ENCODE measurements at places on chromosomes 16 and 17. TPM values are rescaled to one million over a fixed set of nuclear protein-coding genes. Genes with fewer than 3 reads are reported as not detected.

POLR2A gene
- total RNA-seq: 35.3 TPM

GRCh38 chr17:6912110-6913051 lies 80.9 kb upstream of the TEKT1 start:
- no peak for DNase-seq

DNA sequence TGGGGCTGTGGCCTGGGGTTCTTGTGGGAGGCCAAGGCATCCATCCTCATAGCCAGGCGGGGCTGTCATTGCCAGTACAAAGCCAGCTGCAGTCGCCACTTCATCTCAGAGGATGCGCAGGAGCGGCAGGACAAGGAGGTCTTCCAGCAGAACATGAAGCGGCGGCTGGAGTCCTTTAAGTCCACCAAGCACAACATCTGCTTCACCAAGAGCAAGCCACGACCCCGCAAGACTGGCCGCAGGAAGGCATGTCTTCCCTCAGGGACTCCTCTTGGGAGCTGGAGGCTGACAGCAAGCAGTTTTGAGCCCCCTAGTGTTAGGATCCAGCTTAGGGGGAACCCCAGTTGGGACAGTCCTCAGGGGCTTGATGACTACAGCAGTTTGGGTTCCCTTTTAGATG lies 15.1 kb upstream of the PLEKHG4 start:
- no peak for DNase-seq

DNA sequence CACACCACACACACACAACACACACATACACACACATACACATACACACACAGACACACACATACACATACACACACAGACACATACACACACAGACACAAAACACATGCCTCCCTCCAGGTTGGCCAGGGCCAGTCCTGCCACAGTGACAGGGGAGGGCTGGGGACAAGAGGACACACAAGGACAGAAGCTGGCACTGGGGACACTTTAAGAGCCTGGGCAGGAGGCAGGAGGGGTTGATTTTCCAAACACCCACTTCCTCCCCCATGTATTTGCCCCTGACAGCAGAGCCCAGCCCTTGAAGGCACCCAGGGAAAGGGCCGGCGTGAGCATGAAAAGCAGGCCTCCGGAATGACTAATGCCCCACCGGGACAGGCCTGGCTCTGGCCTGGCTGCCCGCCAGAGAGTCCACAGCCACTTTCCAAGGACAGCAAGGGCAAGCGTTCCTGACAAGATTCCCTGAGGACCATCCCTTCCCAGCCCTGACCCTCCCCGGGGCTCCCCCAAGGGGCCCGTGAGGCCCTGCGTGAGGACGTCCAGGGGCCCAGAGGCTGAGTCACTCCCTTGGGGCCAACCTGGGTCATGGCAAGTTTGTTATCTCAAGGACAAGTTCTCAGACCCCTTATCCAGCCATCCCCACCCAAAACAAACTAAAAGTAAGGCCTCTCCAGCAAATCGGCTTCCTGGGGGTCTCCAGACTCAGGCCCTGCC lies 235.6 kb downstream of the ZNF423 start:
- DNase-seq: no peak

TEKT5 gene
- not detected for total RNA-seq

- DNase-seq: no peak
Observed at GRCh38 chr16:74997042-74997491, 1.8 kb upstream of the ZNRF1 start.

ABCA10 gene
- 7.2 TPM for total RNA-seq

GGT6 gene
- total RNA-seq: not detected

GRCh38 chr17:76594690-76595089 lies 9.0 kb upstream of the ST6GALNAC2 start:
- no peak for DNase-seq

DNA sequence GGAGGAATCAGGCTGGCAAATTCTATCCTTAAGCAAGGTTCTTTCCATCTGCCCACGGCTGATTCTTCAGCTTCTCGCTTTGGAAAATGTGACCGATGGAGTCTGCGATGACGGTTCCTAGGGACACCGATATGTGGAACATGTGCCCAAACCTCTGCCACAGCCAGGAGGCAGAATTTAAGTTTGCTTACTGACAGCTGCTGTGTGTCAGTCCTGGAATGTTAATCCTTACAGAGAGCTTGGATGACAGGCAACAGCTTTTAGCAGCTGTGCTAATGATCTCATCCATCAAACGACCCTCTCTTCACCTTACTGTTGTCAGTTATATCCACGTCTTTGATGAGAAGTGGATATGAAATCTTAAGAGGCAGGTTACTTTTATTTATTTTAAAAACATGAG lies 11.4 kb upstream of the MYH13 start:
- DNase-seq: no peak

GRCh38 chr16:51167170-51167895 lies 16.3 kb upstream of the SALL1 start:
- DNase-seq: no peak

DNA sequence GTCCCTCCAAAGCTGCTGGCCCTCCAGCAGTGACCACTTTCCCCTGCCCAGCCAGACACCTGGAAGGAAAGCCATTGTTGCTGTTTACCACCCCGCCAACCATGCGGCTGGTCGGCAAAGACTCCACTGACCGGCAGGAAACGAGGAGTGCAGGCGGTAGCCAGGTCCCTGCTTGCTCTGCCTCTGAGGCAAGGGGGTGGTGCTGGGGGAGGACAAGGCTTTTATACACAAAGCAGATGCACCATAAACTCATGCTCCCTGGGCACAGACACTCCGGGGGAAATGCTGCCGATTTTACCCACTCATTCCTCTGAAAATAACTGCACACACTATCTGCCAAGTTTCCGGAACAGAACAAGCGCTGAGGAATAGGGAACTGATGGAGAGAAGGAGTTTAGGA lies 62.8 kb upstream of the GRIN2A start:
- DNase-seq: no peak

DNA sequence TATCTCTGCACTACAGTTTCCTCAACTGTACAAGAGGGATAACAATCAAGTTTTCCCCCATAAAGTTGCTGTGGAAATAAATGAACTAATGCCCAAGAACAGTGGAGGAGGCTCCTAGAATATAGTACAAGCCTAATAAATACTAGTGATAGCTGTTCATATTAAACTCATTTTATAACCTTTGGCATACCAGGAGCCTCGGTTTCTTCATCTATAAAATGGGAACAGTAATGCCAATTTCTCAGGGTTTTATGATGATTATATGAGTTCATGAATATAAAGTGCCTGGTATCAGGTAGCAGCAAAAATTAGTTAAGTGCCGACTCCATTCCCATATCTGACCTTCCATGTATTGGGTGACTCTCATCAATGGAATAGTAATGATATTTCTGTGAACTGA lies 311.1 kb upstream of the MAF start:
- no peak for DNase-seq

FA2H gene
- total RNA-seq: 0.98 TPM

BIRC5 gene
- total RNA-seq: 138 TPM

CACNG4 gene
- 0.49 TPM for total RNA-seq

DNA sequence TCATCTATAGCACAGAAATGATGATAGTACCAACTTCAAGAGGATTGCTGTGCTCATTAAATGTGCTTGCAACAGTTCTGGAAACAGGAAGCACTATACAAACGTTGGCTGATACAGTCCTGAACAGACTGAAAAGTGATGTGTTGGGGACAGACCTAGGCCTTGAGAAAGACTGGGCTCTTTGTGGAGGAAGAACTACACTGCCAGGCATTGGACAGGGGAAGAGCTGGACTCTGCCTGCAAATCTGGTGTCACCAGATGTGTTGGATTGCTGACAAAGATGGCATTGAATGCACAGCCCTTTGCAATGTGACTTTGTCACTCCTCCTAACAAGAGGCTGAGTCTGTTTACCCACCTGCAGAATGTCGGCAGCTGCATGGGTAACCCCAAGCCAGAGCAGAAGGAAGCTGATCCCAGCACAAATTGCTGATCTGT lies 12.4 kb upstream of the ST6GALNAC2 start:
- no peak for DNase-seq

GRCh38 chr16:1545044-1546040 lies 11.9 kb downstream of the TMEM204 start:
- DNase-seq: no peak

- no peak for DNase-seq
Observed at GRCh38 chr17:73782641-73783381, 138.6 kb upstream of the SDK2 start.

DNA sequence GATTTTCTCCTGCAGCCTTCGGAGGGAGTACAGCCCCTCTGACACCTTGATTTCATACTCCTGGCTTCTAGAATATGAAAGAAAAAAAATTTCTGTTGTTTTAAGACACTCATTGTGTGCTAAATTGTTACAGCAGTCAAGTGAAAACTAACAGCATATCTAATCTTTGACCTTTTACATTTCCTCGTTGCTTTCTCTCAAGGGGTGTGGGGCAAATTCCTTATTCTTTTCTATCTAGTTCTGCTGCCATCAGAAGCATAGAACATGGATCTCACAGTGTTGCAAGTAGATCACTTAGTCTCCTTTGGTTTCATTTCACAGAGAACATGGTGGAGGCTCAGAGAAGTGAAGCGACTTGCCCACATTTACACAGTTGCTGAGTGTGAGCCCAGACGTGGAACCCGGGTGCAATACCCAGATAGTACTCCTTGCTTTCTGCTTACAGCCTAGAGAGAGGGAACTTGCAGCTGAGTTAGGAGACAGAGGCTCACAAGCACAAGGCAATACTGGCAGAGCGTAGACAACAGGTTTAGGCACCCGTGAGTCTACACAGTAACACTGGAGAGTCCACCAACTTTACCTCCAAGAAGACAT lies 28.7 kb upstream of the MMD start:
- no peak for DNase-seq

HIGD1B gene
- total RNA-seq: not detected

SPN gene
- total RNA-seq: not detected

DNA sequence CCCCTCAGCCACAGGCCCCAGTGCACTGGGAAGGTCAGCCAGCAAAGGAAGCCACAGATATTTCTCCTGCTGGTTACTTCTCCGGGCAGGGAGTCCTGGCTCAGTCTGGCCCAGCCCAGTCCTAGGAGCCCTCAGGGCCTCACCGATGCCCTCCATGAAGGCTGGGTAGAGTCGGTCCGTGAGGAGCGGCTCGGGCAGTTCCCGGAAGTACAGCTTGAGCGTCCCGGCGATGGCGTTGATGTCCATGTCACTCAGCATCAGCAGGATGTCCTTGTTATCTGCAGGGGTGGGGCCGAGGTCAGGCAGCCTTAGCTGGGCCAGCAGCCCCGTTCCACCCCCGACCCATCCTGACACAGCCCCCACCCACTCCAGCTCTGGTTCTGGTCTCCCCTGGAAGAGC lies 13.7 kb downstream of the TIMM22 start:
- no peak for DNase-seq

- DNase-seq: no peak
Observed at GRCh38 chr16:10892782-10893318, 15.8 kb downstream of the CIITA start.

DNA sequence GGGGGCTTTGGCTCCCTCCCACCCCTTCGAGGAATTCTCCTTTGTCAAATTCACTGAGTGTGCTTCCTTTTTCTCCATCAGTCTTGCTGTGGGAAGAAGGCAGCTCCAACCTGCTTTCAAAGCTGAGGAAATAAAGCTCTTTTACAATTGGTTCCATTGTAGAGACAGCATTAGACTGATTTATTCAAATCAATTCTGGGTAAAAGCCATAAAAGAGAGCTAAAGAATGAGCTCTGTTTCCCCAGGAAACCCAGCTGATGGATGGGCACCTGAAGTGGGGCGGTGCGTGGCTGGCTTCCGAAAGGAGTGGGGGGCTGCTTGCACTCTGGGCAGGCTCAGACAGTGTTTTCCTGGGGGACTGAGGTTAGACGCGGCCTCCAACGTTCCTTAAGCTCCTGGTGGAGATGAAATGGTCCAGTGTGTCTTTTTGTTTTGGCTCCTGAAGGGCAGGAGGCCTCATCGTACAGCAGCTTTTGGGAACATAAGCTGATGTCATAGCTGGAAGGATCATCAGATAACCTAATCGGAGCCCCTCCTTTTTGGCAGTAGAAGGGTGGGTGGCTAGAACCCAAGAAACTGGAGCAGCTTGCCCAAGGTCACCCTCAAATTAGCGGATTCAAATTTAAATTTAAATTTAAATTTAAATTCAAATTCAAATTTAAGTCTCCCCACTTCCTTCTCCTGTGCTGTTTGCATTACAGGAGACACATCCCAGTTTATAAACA lies 128.5 kb upstream of the EEF2KMT start:
- no peak for DNase-seq
